ENCODE measurements at places on chromosomes 1 and 21.

DNA sequence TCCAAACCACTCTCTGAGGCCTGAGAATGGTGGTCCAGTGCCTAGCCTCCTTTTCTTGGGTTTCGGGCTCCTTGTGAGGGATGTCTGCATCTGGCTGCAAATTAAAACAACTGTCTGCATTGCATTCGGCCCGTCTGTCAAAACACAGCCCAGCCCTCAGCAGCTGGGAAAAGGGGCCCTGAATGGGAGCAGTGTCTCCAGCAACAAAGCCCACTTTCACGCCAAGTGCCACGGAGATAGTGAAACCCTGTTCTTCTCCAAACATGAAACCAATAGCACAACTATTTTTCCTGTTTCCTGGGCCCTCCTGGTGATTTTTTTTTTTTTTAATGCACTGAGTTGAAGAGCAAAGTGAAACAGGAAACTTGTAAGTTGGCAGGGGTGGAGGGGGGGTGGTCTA, 138.4 kb downstream of the PLXNA2 start:
- no peak for DNase-seq

DNA sequence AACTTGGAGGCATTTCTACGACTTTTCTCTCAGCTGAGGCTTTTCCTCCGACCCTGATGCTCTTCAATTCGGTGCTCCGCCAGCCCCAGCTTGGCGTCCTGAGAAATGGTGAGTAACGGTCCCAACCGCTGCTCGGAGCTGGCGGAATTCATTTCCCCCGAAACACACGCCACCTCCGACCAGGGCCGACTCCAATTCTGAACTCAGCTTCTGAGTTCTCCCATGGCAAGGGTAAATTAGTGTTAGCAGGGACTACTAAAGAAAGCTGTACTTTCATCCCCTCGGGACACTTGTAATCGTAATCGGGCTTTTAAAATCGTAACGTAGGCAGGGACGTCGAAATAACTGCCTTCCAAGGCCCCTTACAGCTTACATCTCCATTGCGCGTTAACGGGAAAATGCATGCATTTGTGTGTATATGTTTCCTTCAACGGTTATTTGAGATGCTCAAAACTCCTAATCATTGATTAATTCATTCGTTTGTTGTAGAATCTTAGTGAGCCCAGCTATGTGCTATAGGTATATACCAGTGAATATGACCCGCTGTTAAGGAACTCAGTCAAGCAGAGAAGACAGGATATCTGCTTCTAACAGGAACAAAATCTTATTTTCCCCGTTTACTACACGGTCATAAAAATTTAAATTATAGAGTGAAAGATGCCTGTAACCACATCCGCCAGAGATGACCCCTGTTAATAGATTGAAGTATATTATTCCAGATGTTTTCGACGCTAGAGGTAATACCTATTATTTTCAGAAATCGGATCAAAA, 472 bp downstream of the DTL start:
- DNase-seq: no peak

DNA sequence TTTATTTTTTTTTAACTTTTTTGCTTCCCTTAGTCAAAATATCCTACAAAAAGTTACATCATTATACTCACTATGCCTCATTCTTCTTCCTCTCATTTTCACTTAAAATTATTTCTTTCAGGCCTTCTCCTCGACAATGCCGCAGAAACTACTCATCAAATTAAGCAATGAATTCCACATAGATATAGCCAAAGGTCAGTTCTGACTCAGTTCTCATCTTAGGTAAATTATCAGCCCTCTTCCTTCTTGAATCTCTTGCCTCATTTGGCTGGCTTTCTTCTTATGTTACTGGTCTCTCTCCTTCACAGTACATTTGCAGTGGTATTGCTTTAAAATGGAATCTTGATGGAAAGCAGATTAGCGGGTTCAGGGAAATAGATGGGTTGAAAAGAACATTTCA, 260.7 kb upstream of the BRINP3 start:
- no peak for DNase-seq

DNA sequence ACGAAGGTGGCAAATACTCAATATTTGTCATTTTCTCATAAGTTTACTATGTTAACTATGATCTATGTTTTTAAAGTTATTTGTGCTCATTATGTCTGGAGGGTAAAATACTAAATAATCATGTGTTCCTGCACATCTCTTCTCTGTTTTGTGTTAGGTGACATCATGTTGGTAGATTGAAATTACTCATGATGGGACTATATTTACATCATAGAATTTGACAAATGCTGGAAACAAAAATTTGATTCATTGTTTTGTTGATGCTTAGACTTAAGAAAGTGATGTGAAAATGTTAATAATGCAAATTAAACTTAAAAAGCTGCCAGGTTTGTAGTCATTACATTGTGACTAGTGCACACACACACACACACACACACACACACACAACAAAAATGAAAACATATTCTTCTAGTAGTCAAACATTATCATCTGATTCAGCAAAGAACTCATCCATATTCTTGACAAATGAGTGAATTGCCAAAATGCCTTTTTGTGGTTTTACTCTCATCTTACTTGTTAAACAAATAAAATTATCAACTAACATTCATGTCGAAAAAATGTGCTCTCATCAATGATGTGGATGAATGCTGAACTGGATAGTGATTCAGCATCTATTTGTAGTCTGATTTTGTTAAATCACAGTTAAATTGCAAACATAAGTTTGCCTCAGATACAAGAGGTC, 870.7 kb downstream of the BRINP3 start:
- no peak for DNase-seq

GRCh38 chr1:46219551-46220520, 16.7 kb downstream of the LURAP1 start:
- no peak for DNase-seq

GRCh38 chr21:24903994-24904635, 703.2 kb downstream of the MRPL39 start:
- DNase-seq: no peak

- DNase-seq: no peak
These were observed 92.8 kb downstream of the ZFYVE9 start for GRCh38 chr1:52234708-52235107.

- no peak for DNase-seq
These were observed 3.0 kb upstream of the SMIM11 start for GRCh38 chr21:34372321-34372720.

- DNase-seq: no peak
These were observed 62.3 kb downstream of the DAB1 start for GRCh38 chr1:57361516-57361915.

GRCh38 chr1:48917901-48918603, 141.4 kb upstream of the BEND5 start:
- DNase-seq: peak; percentile 57

DNA sequence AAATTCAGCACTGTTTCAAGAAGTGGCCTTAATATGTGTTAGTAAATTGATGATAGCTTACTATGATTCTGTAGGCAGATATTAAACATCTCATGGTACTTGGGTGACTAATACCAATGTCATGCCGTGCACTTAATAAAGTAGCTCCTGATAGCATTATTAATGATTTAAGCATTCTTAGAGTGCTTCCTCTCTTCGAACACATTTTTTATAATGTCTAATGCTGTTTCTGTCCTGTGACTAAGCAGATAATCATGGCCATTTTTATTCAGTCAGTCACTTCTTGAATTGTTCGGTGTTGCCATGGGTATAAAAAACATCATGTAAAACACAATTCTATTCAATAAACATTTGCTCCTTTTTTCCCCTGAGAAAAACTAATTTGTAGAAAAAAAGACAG, 804.6 kb upstream of the ADGRL4 start:
- DNase-seq: no peak

- DNase-seq: peak; percentile 12
These were observed 16.6 kb upstream of the EDEM3 start for GRCh38 chr1:184771190-184771691.

- DNase-seq: no peak
These were observed 397.2 kb downstream of the DUSP10 start for GRCh38 chr1:221344693-221345092.

DNA sequence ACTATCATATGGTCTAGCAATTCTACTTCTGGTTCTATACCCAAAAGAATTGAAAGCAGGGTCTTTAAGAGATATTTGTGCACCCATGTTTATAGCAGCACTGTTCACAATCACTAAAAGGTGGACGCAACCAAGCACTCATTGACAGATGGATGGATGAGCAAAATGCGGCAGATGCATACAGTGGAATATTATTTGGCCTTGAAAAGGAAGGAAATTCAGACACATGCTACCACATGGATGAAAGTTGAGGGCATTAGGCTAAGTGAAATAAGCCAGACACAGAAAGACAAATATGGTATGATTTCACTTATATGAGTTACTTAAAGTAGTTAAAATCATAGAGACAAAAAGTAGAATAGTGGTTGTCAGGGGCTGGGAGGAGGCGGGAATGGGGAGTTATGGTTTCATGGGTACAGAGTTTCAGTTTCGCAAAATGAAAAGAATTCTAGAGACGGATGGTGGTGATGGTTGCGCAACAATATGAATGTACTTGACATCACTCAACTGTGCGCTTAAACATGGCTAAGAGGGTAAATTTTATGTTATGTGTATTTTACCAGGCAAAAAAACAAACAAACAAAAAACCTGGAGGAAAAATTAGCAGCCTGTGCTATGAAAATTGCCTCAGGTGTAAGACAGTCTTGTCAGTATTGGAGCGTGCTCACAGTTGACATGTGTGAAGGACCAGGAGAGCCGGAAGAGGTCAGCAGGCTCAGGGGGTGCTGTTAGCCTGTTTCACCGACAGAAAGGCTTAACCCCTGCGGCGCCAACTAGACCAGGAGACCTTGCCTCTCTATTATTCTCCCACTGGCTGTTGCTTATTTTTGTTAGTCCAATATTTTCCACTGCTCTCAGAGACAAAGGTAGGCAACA, 26.5 kb downstream of the CD247 start:
- DNase-seq: no peak

DNA sequence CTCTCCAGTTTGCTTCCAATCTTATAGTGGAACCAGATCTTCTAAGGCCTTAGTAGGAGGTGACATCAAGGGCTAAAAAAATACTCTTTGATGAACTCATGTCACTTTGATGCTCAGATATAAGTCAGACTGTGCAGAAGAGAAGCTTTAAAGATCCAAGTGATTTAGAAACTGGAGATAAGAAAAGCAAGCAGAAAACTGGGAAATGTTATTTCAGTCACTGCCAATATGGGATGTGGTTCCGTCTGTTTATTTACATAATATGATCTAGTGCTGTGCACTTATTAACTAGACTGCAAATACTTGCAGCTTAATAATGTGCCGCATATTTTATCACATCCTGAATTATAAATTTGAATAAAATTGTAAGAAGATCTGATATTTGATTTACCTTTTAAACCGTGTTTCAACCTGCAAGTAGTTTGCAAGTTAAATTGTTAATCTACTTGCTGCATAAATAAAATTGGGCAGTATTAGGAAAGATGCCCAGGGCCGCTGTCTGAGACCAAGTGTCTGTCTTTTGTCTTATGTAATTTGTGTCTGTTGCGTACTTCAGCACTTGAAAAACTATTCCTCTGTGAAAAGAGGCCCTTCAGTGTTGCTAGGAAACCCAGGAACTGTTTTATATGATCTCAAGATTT, 29.6 kb downstream of the CXADR start:
- DNase-seq: no peak

DNA sequence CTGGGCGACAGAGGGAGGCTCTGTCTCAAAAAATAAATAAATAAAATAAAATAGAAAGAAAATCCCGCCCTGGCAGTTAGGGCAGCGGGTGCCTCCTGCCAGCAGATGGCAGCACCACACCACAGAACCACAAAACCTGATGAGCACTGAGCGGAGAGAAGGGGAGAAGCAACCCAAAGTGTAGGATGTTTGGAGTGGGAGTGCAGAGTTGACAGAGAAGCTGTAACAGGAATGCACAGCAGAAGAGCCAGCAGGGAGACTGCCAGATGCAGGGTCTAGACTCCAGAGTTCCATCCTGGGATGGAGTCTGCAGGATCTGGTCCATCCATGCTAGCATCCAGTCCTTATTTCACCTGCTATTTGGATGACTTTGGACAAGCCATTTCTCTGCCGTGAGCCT, 29.7 kb upstream of the KIRREL1 start:
- DNase-seq: peak; percentile 1

GRCh38 chr1:242187816-242188215, 188.9 kb upstream of the MAP1LC3C start:
- DNase-seq: no peak

- DNase-seq: no peak
These were observed 1.8 kb downstream of the PLPP3 start for GRCh38 chr1:56577406-56578137.

DNA sequence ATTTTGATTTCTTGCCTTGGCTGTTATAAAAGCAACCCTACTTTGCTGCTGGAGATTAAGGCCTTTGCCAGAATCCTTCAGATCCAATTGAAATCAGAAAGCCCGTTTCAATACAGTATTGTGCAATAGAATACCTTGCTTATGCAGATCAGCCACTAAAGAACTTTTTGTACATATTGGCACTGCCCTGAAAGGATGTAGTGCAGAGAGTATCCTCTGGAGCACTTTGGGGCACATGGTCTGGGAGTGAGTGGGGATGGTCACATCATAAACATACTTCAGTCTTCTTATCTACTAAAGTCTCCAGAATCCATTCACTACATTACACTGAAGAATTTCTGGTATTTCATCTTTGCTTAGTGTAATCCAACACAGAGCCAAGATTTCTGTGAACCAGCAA, 189.0 kb downstream of the CENPF start:
- DNase-seq: no peak

GRCh38 chr1:8362701-8363101, 44.8 kb downstream of the SLC45A1 start:
- no peak for DNase-seq

DNA sequence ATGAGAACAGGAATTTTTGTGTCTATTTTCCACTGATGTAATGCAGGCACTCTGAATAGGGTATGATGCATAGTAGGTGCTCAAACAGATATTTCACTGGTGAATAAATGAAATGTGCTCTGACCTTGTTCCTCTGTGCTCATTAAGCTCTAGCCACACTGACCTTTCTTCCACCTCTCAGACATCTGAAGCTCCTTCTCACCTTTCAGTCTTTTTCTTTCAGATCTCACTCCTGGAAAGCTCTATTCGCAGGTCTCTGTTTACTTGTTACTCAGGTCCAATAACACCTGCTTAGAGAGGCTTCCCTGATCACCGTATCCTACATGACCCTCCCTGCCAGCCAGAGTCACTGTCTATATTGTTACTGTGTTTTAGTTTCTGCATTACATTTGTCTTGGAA, 59.2 kb upstream of the IVNS1ABP start:
- peak; percentile 2 for DNase-seq

- DNase-seq: peak; percentile 26
These were observed 886.9 kb downstream of the AMY1C start for GRCh38 chr1:104636581-104636980.

- DNase-seq: peak; percentile 72
These were observed at the start of gene GPATCH4 for GRCh38 chr1:156601122-156601830. Gene GPATCH4 (minus strand): TSS chr1:156601479.

- DNase-seq: no peak
These were observed 37.8 kb downstream of the FUBP1 start for GRCh38 chr1:77940921-77941570.

DNA sequence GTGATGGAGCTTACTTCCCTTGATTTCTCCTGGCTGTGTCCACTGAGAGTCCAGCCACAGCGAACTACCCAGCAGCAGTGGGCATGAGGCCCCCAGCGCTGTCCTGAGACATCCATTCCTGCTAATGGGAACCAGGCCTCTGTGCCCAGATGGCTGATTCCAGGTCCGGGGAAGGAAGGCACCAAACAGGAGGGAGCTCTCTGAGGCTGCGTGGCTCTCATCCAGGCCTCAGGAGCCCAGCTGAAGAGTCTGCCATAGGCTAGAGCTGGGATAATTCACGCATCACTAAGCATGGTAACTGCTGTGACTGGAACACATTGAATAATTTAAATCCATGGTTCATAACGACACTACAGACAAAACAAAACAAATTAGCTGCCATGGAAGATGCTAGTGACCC, 24.7 kb upstream of the LRRC47 start:
- DNase-seq: no peak
